ENCODE measurements at places on chromosomes 5 and 9.

DNA sequence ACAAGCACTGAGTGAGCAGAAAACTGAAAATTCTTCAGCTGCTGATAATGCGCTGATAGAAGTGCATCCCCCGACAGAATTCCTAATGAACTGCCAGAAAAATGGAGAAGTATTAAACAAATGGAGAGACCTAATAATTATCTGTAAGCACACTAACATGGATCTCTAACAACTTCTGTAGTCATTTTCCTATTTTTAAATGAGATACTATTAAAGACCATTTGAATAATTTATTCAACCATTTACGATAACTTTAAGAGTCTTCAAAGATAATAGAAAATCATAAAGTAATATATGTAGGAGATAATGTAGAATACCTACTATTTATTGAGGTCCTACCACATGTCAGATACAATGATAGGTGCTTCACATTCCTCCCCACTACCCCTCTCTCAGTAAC, 72.9 kb downstream of the EFNA5 start:
- no peak for DNase-seq

DNA sequence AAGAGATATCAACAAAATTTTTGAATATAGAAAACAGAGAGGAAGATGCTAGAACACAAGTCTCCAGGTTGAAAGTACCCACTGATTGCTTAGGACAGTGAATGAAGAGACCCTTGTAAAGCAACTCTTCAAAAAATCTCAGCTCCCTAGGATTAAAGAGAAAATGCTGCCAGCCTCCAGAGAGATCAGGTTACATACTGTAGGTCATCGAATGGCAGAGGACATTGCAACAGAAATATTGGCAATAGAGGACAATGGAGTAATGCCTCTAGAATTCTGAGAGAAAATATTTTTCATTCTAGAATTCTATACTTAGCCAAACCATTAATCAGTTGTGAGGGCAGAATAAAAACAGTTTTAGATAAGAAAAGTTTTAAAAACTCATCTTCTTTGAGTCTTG, 43.1 kb upstream of the ELL2 start:
- DNase-seq: no peak

DNA sequence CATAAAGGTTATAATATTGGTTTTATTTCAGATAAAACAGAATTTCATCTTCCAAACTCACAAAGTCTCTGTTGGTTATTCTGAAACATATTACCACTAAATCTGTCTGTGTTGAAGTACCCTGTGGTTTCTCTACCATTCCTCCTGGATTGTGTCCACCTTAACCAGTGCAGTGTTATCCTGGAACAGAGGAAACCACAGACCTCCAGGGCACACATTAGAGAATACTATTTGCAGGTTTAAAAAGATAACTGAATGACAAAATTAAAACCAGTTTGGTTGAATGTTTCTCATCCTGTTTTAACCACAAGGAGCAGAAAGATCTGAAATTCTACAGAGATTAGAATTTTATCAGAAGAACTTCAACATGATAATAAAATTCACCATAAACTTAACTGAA, 251.8 kb downstream of the CWC27 start:
- DNase-seq: no peak

- DNase-seq: no peak
Measured at GRCh38 chr9:81804306-81804705, 115.0 kb upstream of the TLE1 start.

- DNase-seq: no peak
Measured at GRCh38 chr5:79691007-79691406, 1.4 kb downstream of the CMYA5 start.

DNA sequence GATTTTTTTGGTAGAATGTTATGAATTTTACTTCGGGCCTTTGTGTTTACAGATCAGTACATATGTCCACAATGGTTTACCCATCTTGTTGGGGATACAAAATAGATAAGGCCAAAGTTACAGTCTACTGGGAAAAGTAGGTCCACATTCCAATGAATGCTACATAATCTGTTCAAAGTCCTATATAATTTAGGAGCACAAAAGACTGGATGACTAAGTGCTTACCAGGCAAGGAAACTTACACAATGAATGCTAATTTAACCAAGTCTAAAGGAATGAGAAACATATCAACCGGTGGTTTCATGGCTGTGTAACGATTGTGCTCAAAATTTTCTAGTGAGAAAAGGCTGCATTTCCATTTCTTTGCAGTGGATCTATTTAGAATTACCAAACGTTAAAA, 97.4 kb upstream of the TRPM3 start:
- no peak for DNase-seq

DNA sequence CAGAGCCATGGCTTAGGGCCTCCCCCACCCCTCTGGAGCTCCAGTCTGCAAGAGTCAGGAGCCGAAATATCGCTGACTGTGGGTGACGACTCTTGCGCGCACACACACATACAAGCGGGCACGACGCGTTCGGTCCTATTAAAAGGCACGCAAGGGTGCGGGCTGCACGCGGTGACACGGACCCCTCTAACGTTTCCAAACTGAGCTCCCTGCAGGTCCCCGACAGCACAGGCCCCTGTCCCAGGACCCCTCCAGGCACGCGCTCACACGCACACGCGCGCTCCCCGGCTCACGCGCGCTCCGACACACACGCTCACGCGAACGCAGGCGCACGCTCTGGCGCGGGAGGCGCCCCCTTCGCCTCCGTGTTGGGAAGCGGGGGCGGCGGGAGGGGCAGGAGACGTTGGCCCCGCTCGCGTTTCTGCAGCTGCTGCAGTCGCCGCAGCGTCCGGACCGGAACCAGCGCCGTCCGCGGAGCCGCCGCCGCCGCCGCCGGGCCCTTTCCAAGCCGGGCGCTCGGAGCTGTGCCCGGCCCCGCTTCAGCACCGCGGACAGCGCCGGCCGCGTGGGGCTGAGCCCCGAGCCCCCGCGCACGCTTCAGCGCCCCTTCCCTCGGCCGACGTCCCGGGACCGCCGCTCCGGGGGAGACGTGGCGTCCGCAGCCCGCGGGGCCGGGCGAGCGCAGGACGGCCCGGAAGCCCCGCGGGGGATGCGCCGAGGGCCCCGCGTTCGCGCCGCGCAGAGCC, at the start of gene GRIN1:
Gene GRIN1 (plus strand): TSS at position 433 of the 746 bp plus-strand sequence. CDS start 333 bp downstream, outside the sequence.
- peak; percentile 83 for DNase-seq

- DNase-seq: no peak
Measured at GRCh38 chr5:143896966-143897365, 85.0 kb downstream of the HMHB1 start.

DNA sequence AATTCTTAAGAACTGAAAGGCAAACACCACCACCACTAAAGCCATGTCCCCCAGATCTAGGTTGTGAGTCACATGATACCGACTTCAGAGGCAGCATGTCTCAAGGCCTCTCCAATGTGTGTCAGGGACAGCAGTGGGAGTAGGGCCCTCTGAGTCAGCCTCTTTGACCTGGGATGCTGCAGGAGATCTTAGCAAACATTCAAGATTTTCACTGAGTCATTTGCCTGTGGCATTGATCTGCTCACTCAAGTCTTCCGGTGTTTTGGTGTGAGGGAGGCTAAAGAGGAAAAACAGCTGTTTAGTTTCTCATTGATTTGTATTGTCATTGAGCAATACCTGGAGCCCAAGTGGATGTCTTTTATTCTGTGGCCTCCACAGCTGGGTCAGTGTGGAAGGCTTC, 36.1 kb downstream of the TMC1 start:
- no peak for DNase-seq

DNA sequence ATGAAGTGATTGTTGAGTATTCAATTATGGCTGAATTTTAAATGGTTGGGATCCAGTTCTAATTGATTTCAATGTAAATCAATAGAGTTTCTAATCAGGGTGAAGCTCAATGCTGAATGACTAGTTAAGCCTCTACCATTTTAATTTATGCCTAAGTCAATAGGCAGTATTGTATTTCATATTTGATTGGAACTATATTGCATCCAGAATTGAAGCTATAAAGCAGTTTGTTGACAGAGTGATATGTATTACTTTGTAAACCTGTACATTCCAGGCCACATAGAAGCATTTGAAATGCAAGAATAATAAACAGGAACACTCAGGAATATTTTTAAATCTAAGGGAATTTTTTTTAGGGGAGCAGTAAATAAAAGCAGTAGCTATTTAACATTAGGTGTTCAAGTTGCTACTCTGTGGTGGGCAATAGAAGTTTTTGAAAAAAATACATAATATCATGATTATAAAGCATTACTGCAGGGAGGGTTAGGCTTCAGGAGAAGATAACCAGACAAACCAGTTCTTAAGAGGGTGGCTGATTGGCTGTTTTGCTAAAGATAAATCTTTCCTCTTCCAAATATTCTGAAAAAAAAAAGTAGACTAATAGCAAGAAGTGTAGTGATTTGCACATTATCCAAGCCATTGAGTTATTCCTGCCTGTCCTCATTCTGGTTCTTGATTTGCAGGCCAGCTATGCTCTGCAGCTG, 492.0 kb upstream of the MEF2C start:
- no peak for DNase-seq

- DNase-seq: no peak
Measured at GRCh38 chr5:119743927-119744326, 114.6 kb downstream of the FAM170A start.

DNA sequence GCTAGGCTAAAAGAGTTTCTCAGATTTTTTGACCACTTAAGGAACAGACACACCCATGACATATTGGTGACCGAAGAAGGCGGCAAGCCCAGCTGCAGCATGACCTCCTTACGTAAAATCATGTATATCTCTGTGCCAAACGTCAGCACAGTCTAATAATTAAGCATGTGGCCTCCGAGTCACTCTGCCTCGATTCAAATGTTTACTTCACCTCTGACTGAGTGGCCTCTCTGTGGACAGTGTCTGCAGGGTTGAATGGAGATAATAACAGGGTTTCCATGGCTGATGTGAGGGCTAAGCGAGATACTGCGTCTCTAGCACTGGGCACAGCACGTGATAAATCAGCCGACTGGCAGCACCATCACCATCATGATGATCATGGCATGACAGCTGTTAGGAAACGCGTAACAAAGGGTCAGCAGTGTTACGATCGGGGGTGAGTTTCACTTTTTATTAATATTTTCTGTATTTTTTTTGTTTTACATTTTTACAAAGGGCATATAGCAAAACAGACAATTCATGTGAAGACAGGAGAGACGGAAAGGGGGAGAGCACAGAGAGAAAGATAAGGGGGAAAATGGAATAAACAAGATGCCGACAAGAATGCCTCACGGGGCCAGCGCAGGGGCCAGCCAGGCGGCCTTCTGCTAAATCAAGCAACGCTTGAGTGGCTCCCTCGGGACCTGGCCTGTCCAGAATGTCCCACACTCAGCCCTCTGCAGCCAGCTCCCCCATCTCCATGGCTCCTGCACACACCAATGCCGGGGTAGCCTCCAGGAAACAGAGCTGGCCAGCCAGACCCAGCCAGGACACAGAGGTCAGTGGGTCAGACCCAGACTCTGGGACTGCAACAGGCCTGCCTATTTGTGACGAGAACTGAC, 60.3 kb downstream of the ADAMTS2 start:
- DNase-seq: no peak

GRCh38 chr5:126428421-126428820, 5.2 kb downstream of the GRAMD2B start:
- DNase-seq: no peak

GRCh38 chr9:133125941-133126696, 5.1 kb upstream of the RALGDS start:
- no peak for DNase-seq

DNA sequence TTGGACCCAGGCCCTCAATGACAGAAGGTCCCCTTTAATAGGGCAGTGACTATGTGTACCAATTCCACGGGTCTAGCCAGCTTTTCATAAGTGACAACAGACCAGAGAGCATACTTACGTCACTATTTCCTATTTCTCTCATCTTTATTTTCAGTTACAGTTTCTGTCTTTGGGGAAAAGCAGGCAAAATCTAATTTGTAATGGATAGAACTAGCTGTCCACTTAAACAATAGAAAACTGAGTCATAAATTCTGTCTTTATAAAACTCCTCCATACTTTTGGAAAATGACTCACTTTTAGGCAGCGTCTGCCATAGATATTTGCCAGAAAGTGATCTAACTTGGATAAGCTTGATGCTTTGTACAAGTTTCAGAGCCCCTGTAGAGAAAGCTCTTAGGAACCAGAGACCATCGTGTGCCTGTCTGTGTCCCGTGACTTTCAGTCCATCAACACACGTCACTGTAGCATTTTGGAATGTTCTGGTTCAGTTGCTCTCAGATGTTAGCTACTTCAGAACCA, 101.9 kb downstream of the F2RL2 start:
- no peak for DNase-seq

DNA sequence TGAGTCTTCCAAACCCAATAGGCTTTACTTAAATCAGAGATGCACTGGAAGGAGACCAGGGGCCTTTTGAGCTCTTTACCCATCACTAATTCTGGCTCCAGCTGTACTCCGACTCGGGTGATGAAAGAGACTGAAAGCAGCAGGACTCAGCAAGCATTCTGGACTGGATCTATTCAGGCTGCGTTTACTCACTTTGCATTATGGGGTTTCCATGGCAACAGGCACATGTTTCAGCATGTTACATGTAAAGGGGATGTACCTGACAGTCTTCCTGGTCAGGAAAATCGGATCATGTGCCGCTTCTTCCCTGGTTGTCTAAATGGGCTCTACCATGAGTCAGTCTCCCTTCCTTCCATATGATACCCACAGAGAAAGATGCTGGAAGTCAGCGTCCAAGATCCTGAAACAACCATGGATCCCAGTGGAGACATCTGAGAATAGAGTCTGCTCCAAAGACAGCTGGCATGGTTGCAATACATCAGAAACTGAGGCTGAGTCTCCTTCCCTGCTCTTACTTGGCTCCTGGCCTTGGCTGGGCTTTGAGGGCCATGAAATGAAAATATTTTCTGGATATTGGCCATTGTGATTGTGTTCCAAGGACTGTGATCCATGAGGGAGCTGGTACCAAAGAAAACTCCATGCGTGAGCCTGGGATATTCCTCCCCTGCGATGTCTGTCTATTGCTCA, 102.5 kb upstream of the TNC start:
- no peak for DNase-seq

GRCh38 chr9:130682421-130683121, 11.0 kb upstream of the EXOSC2 start:
- DNase-seq: peak; percentile 69

- no peak for DNase-seq
Measured at GRCh38 chr5:17089690-17090089, 127.7 kb upstream of the BASP1 start.

GRCh38 chr5:90878549-90879196, 320.1 kb downstream of the ADGRV1 start:
- no peak for DNase-seq

- no peak for DNase-seq
Measured at GRCh38 chr5:139845846-139846681, 50.5 kb downstream of the PSD2 start.

DNA sequence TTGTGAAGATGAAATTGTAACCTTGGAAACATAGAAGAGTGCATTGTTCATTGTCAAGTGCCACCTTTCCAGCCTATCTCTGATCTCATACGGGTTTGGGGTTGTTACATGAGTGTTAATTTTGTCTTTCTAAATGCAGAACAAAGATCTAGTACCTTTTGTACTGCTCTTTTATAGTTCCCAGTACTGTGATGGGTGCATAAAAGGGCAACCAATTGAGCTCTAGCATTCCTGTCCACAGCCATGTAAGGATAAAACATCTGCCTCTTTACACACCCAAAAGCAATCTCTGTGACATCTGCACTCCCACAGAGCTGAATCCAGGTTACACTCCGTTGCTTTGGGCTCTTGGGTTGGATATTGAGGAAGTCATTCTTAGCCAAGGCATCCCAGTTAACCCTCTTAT, 255.2 kb downstream of the SGCD start:
- no peak for DNase-seq

GRCh38 chr5:147699496-147700088, 82.9 kb downstream of the JAKMIP2 start:
- no peak for DNase-seq

All from activated naive CD8-positive, alpha-beta T cell treated with anti-CD3 and anti-CD28 coated beads, Interleukin-2, amount 10 ng/mL, durations not matched to agents 7 days and 5 days (primary cell).